ENCODE measurements at places on chromosomes 1 and 21.

DNA sequence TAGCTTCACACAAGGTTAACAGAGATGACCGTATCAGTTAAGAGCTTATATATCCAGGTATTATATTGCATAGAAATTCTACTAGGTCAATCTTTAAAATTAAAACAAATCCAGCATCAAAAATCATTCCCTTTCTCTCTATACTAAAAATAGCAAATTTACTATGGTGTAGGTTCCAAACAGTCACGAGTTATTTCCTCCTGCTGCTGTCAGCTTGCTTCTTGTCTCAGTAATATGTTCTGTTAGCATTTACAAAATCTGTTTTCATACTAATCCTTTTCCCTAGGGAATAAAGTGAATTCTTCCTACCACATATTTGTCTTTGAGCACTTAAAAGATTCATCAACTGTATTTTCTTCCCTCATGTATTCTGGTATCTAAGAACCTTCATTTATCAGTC is 2.5 kb downstream of the WDR26 start:
- H3K4me3 ChIP-seq: no peak overlapping the region
- no peaks in the 10 kb centered on the region for H3K27me3 ChIP-seq
- no peaks in the 10 kb centered on the region for H3K36me3 ChIP-seq
- no peak for DNase-seq
- no peak overlapping the region for H3K27ac ChIP-seq

DNA sequence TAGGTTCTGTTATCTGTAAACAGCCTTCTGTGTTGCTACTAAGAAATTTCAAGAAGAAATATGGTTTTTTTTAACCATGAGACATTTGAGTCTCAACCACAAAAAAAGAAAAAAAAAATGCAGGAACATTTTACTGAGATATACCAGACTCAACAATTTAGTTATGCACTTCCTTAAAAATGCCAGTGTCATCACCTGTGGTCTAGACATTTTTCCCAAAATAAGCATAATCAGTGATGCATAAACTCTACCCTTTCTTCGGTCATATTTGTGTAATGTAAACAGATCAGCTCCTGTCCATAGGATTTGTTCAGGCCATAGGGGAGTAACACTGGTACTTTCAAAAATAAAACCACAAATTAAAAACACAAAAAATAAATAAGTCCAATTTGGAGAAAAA is 122.6 kb upstream of the TNFSF4 start:
- no peak overlapping the region for H3K4me3 ChIP-seq
- no peak overlapping the region for H3K27ac ChIP-seq
- no peaks in the 10 kb centered on the region for H3K36me3 ChIP-seq
- no peaks in the 10 kb centered on the region for H3K4me1 ChIP-seq
- no peak for DNase-seq

DNA sequence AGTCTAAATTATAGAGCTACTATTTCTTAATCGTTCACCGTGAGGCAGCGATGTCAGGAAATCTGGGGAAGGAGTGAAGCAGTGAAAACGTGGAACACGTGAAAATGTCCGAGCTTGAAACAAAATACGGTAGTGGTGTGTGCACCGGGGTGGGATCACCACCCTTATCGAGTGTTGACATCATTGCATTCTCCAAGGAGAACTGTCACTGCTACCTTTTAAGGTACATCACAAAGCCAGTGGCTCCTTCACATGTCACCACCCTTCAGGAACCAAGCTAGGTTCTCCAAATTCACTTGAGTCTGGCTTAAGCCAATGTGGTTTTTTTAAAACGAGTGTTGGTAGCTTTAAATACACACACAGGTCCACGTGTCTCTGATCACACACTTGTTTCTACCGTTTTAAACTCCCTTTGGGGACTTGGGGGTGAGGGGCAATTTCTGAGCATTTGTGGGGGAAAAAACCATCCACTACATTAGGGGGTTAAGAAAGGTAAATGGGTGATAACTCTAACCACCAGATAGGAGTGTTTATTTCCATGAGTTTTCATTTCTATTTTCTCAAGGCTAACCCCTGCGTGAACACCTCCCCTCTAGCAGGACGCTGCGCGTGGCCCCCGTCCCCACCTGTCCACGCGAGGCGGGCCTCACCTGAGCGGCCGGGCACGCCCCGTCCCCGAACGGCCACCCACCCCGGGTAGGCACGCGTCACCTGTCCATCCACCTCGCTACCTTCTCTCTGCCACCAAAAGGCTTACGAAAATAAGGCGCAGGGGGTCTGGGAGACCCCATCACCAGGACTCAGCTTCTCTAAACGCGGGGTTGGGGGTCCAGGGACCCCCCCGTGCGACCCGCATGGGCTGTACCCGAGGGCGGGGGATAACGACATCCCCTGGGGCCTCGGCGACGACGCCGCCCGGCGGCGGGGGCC is 978 bp downstream of the PRDM15 start:
- no peak overlapping the region for H3K27ac ChIP-seq
- no peaks in the 10 kb centered on the region for H3K36me3 ChIP-seq
- H3K4me1 ChIP-seq: no peaks in the 10 kb centered on the region
- DNase-seq: peak; percentile 33
- no peaks in the 10 kb centered on the region for H3K27me3 ChIP-seq
- H3K4me3 ChIP-seq: peak overlapping the region; percentile 71

DNA sequence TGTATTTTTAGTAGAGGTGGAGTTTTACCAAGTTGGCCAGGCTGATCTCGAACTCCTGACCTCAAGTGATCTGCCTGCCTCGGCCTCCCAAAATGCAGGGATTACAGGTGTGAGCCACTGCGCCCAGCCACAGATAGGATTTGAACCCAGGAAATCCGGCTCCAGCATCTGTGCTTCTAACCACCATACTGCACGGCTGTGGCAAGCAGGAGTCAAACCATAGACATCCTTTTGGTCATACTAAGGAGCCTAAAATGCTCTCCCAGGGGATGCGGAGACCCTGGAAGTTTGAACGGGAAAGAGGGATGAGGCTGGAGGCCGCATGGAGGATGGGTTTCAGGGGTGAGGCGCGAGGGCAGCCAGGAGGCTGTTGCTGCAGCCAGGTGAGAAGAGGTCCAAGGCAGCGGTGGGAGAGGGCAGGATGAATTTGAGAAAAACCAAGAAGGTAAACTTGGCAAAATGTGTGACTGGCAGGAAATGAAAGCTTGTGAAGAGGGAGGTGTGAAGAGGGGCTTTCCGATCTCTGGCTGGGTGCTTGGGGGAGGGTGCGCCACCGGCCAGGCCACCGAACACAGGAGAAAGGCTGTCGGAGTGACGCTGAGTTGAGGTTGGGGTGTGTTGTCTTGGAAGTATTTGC is 24.0 kb upstream of the CDK18 start:
- no peak overlapping the region for H3K27ac ChIP-seq
- no peaks in the 10 kb centered on the region for H3K27me3 ChIP-seq
- DNase-seq: no peak
- H3K4me3 ChIP-seq: no peak overlapping the region

GRCh38 chr1:245365095-245366020 is 210.6 kb downstream of the KIF26B start:
- no peak overlapping the region for H3K4me3 ChIP-seq
- no peaks in the 10 kb centered on the region for H3K4me1 ChIP-seq
- DNase-seq: no peak
- no peak overlapping the region for H3K27ac ChIP-seq
- H3K27me3 ChIP-seq: no peaks in the 10 kb centered on the region

DNA sequence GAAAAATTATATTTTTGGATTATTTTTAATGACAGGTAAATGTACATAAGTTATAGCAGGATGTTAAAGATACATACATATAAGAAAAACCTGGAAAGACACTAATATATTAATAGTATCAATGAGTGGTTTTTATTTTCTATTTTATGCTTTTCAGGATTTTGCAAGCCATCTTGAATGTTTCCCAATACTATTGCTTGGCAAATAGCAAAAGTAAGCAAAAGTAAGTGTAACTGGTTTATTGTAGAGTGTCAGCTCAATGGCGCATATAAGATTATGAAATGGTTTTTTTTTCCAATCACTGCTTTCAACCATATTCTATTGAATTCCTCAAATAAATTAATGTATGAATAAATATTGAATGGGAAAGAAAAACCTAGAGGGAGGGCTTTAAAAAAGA is 36.4 kb downstream of the ZNF684 start:
- H3K36me3 ChIP-seq: no peaks in the 10 kb centered on the region
- H3K27ac ChIP-seq: no peak overlapping the region
- no peak for DNase-seq
- H3K4me3 ChIP-seq: no peak overlapping the region
- H3K4me1 ChIP-seq: no peaks in the 10 kb centered on the region

- no peak overlapping the region for H3K27ac ChIP-seq
- no peak overlapping the region for H3K4me3 ChIP-seq
- no peaks in the 10 kb centered on the region for H3K27me3 ChIP-seq
- H3K4me1 ChIP-seq: no peaks in the 10 kb centered on the region
- H3K36me3 ChIP-seq: no peaks in the 10 kb centered on the region
- DNase-seq: no peak
Observed at GRCh38 chr1:170556917-170557316, 25.0 kb downstream of the GORAB start.

DNA sequence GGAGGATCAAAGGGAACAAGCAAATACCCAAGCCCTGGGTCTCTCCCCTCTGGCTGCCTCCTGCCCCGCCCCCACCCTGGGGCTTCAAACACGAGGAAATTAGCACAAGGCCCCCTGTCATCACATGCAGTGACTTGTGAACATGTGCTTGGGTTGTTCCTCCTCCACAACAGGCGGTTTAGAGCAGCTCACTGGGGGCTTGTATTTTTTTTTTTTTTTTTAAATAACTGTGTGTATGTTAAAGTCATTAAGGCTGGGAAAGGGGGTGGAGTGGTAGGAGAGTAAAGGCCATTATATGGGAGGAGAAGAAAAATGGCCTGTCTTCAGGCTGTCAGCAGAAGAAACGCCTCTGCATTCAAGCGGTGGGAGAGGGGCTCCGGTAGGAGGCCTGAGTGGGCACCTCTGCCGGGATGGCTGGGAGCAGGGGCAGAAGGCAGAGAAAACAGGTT is 64.2 kb downstream of the PLXNA2 start:
- H3K27ac ChIP-seq: no peak overlapping the region
- peaks cover under 1% of the 10 kb centered on the region for H3K36me3 ChIP-seq
- H3K4me3 ChIP-seq: no peak overlapping the region
- DNase-seq: peak; percentile 69
- no peaks in the 10 kb centered on the region for H3K27me3 ChIP-seq

- no peaks in the 10 kb centered on the region for H3K36me3 ChIP-seq
- no peak overlapping the region for H3K27ac ChIP-seq
- no peaks in the 10 kb centered on the region for H3K4me1 ChIP-seq
- no peak overlapping the region for H3K4me3 ChIP-seq
Observed at GRCh38 chr1:87578464-87578863, 249.8 kb downstream of the LMO4 start.

Measured in mesendoderm (in vitro differentiated cells).